ENCODE measurements at places on chromosomes 1 and 21.
A peak's percentile ranks its signal among the peaks of the same experiment; 100 is the strongest.

DNA sequence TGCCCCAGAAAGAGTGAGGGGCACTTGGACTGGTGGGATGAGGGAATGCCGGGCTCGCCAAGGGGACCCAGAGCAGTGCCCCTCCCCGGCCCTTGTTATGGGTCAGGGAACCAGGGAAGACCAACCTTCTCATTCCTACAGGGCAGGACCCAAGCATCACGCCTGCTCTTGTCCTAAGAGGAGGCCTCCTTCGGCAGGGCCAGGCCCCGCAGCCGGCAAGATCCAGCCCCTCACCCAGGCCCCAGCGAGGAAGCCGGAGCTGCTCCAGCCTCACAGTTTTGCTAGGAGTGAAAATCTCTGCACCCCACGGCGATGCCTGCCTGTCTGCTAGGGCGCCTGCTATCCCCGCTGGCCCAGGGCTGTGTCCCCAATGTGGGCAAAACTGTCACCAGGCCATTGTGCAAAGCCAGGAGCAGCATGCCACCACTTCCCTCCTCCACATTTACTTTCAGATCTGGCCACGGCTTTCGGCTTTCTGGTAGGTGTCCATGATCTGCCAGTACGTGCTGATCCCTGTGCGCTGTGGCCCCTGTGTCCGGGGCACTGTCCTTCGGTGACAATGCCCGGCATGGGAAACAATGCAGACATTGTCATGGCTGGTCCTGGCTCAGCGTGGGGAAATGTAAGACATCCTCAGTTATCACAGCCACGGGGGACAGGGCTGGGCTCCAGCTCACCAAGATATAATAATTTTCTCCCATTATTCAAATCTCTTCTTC is 9.6 kb downstream of the ACTRT2 start:
- no peak for DNase-seq

DNA sequence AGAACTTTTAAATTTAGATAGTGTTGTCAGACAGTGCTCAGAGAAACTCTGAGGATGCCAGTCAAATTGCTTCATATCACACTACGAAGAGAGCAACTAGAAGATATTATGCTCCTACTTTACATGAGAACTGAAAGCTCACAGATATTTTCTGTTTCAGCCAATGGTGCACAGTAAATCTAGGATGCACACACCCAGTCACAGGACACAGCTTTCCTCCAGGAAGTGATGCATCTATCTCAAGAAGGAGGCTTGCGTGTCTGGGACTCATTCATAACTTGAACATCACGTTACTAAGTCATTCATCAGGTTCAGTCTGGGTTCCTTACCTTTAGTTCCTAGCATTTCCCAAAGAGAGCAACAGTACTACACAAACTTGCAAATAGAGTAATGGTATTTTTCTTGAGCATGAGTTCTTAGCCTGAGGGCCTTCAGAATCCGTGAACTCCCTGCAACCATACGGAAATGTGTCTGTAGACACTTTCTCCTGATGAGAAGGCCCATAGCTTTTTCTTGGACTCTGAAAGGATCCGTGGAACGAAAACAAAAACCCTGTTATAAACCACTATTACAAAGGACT is 12.2 kb downstream of the ZNF697 start:
- DNase-seq = no peak

GRCh38 chr21:26588446-26588845 is 15.4 kb upstream of the CYYR1 start:
- DNase-seq = no peak

- no peak for DNase-seq
Observed at GRCh38 chr1:85296980-85297379, 20.5 kb upstream of the BCL10 start.

GRCh38 chr21:32994305-32994704 is 31.4 kb upstream of the OLIG2 start:
- DNase-seq = peak; percentile 16
